ENCODE measurements at places on chromosomes 13 and 19.

DNA sequence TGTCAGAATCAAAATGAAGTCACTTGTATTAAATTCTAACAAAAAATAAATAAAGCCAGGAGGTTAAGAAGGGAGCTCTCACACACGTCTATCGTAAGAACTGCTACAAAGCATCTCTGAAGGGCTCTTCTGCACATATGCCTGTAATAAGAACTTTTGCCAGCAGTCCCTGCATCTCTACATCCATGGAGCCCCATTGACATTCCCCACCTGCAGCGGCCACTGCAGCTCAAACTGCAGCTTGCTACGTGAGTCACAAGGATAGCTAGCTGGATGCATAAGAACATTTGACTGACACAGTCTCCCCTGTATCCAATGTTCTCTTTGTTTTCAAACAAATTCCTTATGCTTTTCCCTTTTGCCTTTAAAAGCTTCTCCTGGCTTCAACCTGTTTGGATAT is 68.3 kb downstream of the DNAJC3 start:
- no peak for DNase-seq

DNA sequence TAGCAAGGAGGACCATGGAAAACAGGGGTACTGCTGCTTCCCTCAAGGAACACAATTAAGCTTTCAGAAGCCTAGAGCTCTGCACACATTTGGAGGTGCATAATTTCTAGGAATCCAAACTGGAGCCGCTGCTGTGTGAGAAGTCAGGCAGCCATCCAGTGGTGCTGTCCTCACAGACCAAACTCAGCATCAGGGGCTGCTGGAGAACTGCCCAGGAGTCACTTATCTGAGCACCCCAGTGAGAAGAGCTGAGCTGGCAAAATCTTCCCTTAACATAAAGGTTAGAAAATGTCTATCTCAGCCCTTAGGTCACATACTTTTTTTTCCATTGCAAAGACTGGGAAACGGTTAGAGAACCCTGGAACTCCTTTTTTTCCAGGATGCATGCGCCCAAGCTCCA is 72.8 kb downstream of the ATP7B start:
- no peak for DNase-seq

- DNase-seq: no peak
Observed at GRCh38 chr19:31459430-31459829, 110.2 kb upstream of the TSHZ3 start.

DNA sequence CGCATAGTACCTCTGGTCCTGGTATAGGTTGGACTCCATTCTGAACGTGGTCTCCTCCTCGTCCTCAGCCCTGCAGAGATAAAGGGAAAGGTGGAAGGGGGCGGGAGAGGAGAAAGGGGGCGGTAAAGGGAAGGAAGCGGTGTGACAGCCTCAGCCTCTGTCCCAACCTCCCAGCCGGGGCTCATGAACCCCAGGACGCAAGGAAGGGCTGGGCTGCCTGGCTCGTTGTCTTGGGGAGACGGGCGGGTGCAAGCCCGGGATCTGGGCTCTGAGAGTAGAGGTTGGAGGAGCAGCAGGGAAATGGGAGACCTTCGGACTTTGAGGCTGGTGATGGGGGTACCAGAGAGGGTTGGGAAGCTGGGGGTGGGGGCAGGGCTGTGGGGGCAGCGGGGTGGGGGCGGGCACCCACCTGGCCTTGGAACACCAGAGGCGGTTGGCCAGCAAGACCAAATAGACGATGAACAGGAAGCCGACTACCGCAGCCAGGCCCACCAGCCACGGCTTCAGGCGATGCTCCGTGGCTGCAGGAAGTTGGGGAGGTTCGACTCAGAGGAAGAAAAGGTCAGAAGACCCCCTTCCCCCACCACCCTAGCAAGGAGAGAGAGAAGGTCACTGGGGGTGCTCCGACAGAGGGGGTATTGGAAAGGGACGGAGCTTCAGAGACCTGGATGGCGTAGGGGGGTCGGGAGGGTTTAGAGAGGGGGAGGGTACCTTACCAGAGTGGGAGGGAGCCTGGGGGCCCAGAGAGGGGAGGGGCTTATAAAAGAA is 1.7 kb downstream of the SMIM24 start:
- DNase-seq: no peak

GRCh38 chr19:46886546-46887239 is 25.9 kb downstream of the ARHGAP35 start:
- no peak for DNase-seq

GRCh38 chr19:19530423-19530804 is 1.7 kb downstream of the YJEFN3 start:
- no peak for DNase-seq

DNA sequence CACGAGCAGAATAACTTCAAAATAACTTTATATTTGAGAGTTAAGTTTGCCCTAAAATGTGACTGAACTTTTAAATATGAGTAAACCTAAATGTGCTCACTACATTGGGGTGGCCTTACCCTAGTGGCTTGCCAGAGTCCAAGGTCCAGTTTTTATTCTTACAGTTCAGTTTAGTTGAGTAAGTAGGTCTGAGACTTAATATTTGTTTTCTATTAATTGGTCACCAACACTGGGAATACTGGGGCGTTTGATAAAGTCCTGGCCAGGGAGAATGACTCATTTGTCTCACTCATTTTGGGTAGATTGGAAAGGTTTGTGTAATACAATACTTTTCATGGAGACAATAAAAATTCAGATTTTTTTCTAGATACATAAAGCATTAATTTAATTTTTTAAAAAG is 127.8 kb upstream of the SPATA13 start:
- DNase-seq: no peak

DNA sequence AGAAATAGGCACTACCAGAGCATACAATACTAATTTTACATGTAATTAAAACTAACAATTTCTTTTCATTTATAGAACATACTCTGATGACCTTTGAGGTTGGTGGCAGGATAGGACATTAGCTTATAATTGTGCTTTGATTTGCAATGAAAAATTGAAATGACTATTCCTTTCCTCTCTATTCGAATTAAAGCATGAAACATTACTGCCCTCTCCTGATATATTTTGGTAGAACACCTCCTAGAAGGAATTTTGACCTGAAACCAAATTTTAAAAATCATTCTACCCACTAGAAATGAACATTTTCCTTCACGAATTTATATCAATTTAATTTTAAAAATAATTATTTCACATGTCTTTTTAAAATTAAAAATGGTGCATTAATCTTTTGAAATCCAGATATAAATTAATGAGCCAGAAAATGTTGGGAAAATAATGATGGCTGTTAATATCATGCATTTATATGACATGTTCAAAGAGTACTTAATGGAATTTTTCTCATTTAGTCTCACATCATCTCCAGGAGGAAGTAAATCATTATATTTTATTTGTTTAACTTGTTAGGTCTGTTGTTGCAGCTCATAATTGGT is 556.3 kb upstream of the ARGLU1 start:
- no peak for DNase-seq

- peak; percentile 91 for DNase-seq
Observed at GRCh38 chr13:31162151-31163008, 676 bp upstream of the HSPH1 start.

DNA sequence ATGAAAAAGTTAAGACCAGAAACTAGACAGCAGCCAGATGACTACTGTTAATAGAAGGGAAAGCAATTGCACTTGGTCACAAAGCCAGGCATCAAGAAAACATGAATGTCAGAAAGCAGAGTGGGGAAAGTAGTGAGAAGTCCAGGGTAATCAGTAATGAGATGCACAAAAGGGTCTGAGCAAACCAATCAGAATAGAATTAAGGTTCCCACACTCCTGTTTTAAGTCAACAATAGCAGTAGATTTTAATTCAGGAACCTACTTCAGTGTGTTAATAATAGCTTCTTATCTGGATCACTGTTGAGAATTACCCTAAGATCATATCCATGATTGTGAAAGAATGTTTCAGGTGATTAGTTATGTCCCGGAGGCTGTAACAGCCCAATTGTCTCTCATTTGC is 72.6 kb upstream of the KLF5 start:
- DNase-seq: no peak

- DNase-seq: no peak
Observed at GRCh38 chr13:111204438-111205177, 89.5 kb downstream of the ARHGEF7 start.

GRCh38 chr19:54257116-54257480 is at the start of gene LILRB5:
Gene LILRB5, minus strand, starts transcription at chr19:54257273. Its CDS starts 80 bp downstream, at chr19:54257193.
- no peak for DNase-seq

DNA sequence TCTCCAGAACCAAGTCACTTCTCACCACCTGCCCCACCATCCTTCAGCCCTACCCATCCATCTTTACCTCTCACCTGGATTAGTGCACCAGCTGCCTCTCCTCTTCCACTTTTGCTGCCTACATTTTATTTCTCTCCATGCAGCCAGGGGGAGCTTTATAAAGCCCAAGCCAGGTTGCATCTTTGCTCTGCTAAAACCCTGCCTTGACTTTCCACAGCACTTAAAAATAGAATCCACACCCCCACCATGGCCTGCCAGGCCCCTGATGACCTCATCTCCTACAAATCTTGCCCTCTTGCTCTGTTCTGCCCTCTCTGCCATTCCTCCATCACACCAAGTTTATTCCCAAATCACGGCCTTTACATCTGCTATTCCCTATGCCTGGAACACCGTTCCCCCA is 1.8 kb downstream of the HOOK2 start:
- no peak for DNase-seq

DNA sequence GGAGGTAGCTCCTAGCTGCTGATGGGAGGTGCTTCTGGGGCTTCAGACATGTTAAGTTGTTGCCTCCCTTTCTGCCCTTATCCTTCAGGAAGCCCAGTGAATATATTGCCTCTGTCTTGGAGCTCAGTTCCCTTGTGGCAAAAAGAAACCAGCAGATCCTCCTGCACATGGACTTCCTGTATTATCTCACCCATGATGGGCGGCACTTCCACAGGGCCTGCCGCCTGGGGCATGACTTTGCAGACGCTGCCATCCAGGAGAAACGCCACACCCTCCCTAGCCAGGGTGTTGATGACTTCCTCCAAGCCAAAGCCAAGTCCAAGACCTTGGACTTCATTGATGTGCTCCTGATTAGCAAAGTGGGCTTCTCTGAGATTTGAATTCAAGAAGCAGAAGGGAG is 6.0 kb upstream of the CYP4F12 start:
- no peak for DNase-seq

- DNase-seq: no peak
Observed at GRCh38 chr13:40480012-40480914, 186.2 kb downstream of the FOXO1 start.

- no peak for DNase-seq
Observed at GRCh38 chr13:35917252-35917941, 213.8 kb downstream of the DCLK1 start.

GRCh38 chr13:96794669-96795068 is 199.6 kb downstream of the OXGR1 start:
- no peak for DNase-seq

- DNase-seq: no peak
Observed at GRCh38 chr13:78784014-78784750, 125.2 kb upstream of the OBI1 start.

DNA sequence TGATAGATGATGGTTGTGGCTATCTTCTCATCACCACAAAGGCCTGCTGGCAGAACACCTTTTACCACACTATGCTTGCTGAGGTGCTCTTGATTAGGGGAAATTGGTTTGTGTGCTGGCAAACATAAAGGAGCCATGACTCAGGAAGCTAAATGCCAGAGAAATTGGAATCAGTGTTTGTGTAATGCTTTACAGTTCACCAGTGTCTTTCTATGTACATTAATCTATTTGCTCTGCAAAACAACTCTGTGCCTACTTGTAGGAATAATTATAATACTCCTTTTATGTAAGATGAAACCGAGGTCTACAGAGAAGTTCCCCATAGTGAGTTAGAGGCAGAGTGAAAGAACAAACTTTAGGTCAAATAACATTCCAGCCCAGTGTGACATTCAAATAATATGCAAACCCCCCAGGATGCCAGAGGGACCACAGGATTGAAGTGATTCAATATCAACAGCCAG is 390.5 kb upstream of the HTR2A start:
- DNase-seq: no peak

DNA sequence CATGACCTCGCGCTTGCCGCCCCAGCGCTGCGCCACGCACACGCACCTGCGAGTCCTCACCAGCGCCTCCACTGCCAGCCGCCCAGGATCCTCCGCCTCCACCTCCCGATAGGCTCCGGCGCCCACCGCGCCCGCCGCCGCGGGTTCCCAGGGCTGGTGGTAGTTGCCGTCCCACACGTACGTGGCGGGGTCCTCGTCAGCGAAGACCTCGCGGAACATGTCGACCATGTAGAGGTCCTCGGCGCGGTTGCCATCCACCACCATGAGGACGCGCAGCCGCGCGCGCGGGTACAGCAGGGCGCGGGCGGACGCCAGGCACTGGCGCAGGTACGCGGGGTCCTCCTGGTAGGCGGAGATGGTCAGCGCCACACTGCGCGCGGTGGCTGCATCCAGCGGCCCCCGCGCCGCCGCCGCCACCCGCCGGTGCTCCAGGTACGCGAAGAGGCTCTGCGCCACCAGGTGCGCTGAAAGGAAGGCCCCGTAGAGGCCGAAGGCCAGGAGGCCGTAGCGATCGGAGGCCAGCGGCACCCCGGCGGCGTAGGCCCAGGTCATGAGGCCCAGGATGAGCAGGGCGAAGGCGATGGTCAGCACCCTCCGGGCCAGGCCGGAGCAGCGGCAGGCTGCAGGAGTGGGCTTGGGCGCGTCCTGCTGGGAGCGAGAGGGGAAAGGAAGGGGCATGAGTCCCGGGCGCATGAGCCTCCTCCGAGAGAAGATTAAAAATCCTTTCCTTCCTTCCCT is 4.4 kb downstream of the HAS1 start:
- no peak for DNase-seq

DNA sequence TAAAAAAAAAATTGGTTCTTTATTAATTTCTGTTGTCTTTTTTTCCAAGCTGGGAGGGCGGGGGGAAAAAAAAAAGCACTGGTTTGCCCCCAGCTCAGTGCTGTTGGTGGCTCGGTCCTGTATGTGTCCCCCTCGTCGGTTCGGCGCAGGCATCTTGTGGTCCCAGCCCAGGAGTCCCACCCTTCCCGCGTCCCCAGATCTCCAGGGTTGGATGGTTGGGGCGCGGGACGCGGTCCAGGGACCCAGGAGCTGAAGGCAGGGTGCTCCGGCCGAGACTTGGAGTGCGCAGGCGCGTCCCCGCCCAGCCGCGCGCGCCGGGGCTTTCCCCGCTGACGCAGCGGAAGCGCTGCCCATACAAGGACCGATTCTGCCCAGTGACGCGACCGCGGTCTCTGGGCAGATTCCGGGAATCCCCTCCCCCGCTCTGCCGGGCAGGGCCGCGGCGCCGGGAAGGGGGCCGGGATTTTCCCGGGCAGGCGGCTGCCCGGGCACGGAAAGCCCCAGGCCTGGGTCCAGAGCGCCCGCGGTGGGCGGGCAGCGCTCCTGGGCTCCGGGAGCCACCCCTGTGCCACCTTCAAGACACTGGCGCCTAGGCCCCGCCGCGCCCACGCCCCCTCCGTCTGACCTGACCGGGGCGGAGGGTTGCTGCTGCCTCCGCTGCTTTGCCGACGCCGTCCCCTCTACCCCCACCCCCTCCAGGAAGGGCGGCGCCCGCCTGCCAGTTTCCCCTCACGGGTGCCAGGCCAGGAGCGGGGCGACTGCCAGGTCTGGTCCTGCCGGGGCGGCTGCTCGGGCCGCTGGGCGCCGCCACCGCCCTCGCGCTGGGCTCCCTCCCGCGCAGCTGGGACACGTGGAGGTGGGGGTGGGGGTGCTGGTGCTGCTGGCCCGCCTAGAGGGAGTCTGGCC is 2.3 kb downstream of the JUNB start:
- DNase-seq: peak; percentile 80

- DNase-seq: no peak
Observed at GRCh38 chr13:91609353-91609752, 210.9 kb downstream of the GPC5 start.
